ENCODE measurements at places on chromosomes 12 and 14. TPM values are rescaled to one million over a fixed set of nuclear protein-coding genes. Genes with fewer than 3 reads are reported as not detected.

DNA sequence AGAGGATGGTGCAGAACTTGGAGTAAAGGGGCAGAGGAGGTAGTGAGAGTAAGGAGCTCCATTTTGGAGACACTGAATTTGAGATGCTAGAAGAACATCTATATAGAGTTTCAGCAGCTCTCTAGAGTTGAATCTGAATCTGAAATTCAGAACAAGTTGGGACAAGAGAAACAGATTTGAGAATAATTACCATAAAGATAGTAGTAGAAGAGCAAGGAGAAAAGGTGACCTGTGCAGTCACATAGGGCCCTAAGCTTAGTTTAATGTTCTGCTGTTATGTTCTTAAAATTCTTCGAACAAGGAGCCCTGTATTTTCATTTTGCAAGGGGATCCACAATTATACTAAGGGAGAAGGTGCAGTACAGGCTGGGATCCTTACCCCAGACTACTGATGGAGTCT, 7.4 kb downstream of the REM2 start:
- DNase-seq, result no peak

DNA sequence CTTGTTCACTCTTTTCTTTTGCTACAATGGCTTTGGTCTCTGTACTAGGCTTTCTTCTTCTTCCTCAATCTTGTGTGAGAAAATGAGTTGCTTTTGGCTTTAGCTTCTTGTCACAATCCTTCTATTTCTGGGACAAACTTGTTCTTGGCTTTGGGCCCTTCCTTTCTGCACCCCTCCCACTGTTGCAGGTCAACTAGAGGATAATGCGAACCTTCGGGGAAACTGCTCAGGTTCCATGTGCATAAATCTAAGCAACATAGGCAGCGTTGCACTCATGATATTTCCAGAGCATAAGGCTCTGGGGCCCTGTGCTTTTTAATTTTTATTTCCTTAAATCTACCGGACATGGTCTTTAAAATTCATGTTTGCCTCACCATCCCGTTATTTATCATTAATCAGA, 89.8 kb upstream of the LRIG3 start:
- DNase-seq, result no peak

CDCA3 gene
- 8.0 TPM for total RNA-seq

GRCh38 chr12:31007153-31007495, 66.5 kb upstream of the DDX11 start:
- DNase-seq, result no peak

Data from osteocyte (in vitro differentiated cells).